ENCODE measurements at places on chromosomes 3 and 15.
A peak's percentile ranks its signal among the peaks of the same experiment; 100 is the strongest.

- DNase-seq: no peak
Measured at GRCh38 chr3:172965256-172965655, 175.8 kb downstream of the SPATA16 start.

DNA sequence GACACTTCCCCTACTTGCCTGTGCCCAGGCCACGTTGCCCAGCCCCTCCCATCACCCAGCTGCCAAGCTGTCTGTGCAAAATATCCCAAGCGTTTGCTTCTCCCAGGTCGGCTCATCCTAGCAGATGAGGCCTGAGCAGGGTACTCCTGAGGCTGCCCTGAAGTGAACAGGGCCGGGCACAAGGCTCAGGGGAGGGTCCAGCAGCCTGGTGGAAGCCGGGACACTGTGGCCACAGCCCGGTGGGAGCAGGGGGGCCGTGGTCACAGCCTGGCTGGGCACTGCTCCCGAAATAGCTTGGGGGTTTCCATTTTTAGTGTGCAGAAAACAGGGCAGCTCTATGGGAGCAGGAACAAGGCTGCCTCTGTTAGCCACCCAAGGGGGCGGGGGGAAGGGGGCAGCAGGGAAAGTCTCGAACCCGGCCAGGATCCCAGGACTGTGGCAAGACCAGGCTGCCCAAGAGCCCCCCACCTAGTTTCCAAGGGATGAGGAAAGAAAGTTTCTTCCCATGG lies 3.4 kb downstream of the PLXNB1 start:
- peak; percentile 95 for DNase-seq

DNA sequence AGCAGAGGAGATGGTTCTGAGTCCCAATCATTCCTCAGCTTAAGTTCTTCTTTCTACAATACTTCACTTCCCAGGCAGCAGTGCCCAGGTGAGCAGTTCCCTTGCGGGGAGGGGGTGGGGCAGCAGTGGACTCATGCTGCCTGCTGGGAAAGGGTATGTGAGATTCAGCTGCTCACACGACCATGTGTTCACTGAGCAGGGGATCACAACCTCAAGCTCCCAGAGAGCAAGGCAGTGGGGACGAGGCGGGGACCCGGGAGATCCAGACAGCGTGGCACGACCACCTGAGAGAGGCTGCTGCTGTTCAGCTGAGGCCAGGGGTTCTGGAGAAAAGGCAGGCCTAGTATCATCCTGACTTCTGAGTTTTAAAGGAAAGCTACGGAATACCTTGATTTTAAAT lies 166.6 kb downstream of the XXYLT1 start:
- no peak for DNase-seq

DNA sequence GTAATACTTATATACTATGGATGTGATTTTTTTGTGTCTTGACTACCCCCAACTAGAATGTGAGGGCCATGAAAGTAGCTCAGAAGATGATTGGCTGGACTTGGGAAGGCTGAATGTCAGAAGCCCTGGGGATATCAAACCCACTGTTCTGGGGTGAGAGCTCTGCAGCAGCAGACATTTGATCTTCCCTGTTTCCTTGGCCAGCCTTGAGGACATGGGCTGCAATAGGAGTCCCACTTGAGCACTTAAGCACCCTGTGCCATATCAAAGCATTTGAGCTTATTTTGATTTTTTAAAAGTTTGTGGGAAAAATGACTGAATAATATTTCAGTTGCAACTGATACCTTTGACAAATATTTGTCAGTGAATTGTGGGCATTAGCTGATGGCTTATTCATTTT lies 21.7 kb downstream of the GTF2E1 start:
- DNase-seq: no peak

- DNase-seq: no peak
Measured at GRCh38 chr3:185049710-185050109, 103.2 kb downstream of the C3orf70 start.

DNA sequence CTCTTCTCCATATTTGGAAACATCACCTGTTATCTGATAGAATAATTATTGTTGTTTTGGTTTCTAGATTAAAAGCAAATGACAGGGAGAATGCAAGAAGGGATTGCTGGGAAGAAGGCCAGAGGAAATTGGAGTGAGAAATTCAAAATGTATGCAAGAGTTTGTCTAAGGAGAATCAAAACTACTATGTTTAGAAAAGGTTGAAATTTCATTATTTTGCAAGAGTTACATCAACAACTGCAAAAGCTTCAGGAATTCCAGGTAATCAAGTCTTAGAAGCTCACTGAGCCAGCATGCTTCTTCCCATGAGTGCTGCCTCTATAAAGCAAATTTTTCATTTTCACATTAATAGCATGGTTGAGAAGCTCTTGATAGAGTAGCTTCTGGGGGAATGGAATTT lies 177.2 kb upstream of the GBE1 start:
- DNase-seq: no peak

GRCh38 chr15:33380406-33380805 lies 69.6 kb downstream of the RYR3 start:
- no peak for DNase-seq

DNA sequence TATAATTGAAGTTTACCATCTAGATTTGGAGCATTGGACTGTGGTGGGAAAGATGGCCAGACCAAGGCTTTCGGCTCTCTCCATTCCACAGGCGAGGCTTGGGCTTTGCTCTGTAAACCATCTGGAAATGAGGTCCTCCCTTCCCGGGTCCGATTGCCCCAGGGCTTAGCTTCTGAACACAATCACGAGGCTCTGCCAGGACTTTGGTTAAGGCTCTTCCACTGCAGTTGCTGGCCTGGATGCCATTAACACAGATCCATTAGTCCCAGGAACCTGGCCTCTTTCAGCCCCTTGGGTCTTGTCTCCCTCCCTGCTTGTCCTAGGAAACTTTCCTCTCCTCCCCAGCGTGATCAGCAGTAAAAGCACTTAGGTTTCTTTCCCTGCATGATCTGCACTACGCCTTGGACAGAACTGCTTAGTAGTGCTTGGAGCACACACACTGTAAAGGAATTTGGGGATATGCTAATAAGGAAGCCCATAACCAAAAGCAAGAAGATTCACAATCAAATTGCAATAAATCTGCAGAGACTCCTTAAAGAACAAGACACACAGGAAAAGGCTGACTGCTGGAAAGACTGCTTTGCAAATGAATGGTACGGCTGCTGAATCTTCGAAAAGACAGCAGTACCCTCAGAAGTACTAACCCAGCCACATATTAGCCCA lies 154.3 kb downstream of the ECT2 start:
- no peak for DNase-seq

DNA sequence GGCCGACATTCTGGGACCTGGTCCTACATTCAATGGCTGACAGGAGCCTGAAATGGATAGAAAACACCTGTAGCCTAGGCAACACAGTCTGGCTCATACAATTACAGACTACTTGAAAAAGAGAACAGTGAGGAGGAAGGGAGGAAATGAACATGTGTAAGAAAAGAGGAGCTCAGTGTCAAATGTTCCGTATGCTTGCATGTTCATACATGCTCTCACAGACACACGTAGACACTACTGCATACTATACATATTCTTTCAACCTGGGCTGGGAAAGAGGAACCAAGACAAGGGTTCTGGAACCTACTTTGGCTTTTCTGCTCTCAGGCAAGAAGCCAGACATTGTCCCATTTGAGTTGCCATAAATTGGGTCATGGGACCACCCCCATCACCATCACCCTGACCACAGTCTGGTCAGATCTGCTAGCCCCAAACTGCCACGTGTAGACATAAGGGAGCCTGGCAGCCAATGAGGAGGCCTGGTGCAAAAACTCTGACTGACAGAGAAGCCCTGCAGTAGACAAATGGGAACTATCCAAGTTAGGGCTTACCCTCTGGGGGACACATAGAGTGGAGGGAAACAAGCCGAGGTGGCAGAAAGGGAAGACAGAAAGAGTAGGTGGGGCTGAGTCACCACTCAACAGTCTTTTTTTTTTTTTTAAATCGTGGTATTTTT lies 310.0 kb downstream of the SHQ1 start:
- no peak for DNase-seq

GRCh38 chr3:108833611-108834010 lies 11.0 kb downstream of the TRAT1 start:
- DNase-seq: no peak

- no peak for DNase-seq
Measured at GRCh38 chr3:115808244-115808643, 184.9 kb downstream of the GAP43 start.

- DNase-seq: no peak
Measured at GRCh38 chr3:129025691-129026435, 24.8 kb downstream of the EFCC1 start.

DNA sequence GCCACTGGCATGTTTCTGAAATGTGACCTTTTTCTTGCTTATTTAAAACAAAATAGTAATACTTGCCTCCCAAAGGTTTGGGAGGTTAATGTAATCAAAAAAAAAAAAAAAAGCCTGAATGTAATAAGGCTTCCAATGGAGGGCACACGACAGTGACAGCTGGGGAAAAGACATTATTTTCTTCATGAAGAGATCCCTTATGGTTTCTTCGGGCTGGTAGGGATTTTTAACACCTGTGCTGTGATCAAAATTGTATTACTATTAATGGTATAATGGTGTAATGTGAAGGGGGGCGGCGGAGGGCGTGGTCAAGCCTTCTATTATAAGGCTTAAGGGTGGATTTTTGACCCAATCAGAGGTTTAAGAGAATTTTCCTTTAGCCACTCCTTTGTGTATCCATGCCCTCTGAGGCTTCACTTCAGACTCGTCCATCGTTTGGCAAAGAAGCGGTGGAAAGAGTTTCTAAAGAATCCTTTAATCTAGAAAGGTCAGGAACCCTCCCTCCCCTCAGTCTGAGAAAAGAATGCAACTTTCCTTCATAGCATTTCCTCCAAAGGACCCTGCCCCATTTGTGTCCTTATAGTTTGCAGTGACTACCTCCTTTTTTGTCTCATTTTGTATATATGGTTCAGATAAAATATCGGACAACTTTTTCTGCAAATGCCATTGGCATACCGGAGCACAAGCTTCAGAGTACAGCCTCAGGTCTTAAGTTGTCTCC lies 89.5 kb upstream of the CHD2 start:
- no peak for DNase-seq

GRCh38 chr3:14766428-14767244 lies 52.1 kb upstream of the FGD5 start:
- DNase-seq: no peak

- DNase-seq: no peak
Measured at GRCh38 chr15:95132774-95133173, 901.4 kb downstream of the MCTP2 start.
